MG63 (cell line): ENCODE measurements at places on chromosomes 2 and 18.
A peak's percentile ranks its signal among the peaks of the same experiment; 100 is the strongest.

GRCh38 chr18:10475654-10476291 lies 21.3 kb downstream of the APCDD1 start:
- no peak for DNase-seq

GRCh38 chr2:85326406-85327159 lies 1.2 kb downstream of the TGOLN2 start:
- DNase-seq = no peak

DNA sequence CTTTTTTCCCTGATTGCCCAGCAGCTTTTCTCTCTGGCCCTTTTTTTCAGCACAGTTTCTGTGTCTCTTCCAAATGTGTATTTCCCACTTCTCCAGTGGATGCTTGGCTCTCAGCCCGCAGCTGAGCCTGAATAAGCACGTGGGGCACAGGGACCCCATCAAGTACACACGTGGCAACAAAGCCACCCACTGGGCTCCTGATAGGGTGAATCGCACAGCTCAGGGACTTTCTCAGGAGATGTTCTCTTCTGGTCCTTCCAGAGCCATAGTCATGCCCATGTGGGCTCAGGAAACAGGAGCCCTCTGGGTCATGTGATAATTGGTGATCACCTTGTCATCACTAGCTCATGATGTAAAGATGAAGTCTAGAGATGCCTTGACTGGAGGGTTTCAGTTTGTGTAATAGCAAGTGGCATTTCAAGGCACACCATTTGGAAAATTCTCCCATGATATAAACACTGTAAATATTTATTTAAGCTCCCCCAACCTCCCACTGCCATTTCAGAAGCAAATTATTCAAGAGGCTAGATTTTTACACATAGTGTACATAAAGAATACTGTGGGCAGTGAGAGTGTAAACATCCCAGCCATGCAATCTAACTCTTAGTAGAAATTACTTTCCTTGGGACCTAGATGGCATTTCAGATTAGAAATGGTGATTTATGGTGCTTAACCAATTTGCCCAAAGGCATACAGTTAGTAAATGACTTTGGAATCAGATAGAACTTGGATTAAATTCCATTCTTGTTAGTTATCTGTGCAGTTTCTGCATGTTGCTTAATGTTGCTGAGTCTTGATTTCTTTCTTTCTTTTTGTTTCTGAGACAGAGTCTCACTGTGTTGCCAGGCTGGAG lies 597.5 kb downstream of the SLC4A3 start:
- no peak for DNase-seq

DNA sequence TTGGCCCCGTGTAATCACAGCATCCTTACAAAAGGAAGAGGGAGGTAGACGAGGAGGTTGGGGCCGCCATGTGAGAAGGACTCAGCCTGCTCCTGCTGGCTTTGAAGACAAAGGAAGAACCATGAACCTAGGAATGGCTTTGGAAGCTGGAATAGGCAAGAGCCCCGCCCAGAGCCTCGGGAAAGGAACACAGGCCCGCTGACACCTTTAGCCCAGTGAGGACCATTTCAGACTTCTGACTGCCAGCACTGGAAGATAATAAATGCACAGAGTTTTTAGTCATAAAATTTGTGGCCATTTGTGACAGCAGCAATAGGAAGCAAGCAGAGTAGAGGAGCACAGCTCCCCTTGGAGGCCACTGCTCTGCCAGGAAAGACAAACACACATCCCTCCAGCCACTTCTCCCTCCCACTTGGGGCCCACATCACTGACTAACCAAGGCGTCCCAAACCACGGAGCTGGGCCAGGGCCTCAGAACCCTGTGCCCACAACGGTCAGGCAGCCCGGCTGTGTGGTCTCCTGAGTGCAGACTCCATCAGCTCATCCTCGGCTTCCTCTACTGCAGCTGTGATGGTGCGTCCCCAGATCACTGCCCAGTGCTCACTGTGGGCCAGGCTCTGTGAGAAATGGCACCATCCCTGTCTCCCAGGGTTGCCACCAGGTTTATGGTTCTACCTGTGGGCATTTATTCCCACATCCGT lies 39.7 kb downstream of the TFCP2L1 start:
- DNase-seq = no peak

- DNase-seq = no peak
These were observed 544.7 kb downstream of the PARD3B start for GRCh38 chr2:205089958-205090357.

- DNase-seq = peak; percentile 61
These were observed 125.3 kb downstream of the TMEM131 start for GRCh38 chr2:97870396-97870843.

DNA sequence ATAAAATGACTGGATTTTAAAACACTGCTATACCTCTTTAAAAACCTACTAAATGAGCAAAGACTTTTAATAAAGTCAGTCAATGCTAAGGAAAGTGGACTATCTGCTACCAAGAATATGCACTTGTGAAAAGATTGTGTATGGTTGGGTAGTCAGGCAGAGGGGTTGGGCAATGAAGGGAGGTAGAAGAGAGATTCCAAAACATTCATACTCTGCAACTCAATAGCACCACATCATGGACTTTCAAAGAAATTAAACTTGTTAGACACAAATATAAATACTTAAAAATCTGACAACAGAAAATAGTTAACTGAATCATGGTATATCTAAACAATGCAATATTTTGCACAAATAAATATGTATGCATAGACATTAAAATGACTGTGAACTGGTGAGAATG lies 139.9 kb upstream of the MAPRE2 start:
- no peak for DNase-seq

DNA sequence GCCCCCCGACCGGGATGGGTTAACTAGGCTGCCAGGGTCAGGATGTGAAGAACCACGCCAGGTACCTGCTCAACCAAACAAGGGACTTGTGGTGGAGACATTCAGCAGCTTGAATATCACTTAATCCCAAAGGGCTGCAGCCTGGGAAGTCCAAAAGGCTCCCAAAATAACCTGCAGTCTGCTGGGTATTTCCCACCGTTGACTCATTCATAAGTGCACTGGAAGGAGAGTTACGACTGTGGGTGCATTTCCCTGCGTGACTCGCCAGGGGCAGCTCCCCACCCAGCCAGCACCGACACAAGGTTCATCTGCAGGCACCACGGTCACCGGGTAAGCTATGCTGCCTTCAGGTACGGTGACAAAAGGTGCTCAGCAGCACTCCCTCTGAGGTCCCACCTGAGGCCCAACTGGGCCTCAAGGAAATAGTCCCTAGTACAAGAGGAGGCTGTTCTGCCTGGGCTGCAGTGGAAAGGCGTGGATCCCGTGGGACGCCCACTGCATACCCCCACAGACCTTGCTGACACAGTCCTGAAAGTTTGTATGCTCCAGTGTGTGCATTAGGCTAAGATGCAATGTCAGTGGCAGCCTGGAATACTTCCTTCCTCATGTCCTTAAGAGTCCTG lies 86.5 kb downstream of the UXS1 start:
- DNase-seq = no peak

GRCh38 chr2:95274291-95275150 lies at the start of gene PROM2:
PROM2 (plus strand) TSS chr2:95274449; CDS start chr2:95274586, 137 bp downstream.
- no peak for DNase-seq

DNA sequence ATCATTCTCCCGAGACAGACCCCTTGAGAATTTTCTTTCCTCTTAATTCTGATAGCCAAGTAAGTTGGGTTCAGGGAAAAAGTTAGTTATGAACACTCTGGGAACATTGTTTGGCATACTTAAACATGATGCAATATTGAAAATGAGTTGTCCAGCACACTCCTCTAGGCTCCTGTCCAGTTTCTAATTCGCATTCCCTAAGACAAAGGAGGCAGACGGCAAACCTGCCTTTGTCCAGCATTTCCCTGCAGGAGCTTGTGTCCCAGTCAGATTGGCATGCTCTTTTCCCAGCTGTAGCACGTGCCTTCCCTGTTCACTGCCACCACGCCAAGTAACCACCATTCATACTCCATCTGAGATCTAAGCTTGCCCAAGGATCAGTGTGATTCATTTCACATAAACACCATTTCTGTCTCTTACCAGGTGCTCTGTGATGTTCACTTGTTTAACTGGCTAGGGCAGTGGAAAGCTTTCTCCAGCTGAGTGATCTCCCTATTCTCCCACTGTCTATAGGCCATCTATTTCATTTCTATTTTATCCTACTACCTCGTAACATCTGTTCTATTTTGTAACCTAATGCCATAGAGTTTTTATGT lies 150.0 kb upstream of the EPB41L3 start:
- DNase-seq = no peak

DNA sequence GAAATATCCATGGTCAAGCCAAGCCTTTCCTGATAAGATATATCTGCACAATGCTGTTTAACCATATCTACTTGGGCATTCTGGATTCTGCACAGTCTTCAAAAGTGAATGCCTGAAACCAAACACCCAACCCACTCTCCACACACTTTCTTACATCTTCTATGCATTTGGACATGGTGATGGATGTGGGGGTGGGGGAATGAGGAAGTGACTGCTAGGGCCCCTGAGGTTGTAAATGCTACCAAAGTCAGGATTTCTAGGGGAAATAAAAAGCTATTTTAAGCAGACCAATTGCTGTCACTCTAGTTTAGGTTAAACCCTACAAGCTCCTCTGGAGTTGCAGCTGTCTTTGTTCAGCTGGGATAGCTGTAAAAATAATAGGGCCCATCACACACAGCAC lies 26.7 kb upstream of the TGFA start:
- no peak for DNase-seq

GRCh38 chr2:127256381-127256780 lies 36.3 kb upstream of the CYP27C1 start:
- no peak for DNase-seq

GRCh38 chr18:71136487-71136886 lies 847.6 kb downstream of the SOCS6 start:
- no peak for DNase-seq

GRCh38 chr18:76913583-76913982 lies 91.2 kb downstream of the ZNF236 start:
- no peak for DNase-seq

DNA sequence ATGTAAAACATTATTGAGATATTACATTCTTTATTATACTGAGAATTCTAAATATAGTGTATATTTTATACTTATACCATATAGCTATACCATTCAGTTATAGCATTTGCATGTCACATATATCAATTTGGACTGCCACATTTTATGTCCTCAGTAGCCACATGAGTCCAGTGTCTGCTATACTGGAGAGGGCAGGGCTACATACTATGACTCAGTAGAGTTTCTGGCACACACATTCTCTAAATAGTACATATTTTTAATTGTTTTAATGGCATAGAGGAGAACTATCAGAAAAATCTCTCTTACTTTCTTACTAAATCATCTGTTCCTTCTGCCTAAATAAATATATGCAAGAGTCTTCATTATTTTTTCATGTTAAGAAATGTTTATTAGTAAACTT lies 55.4 kb upstream of the COL5A2 start:
- DNase-seq = no peak

GRCh38 chr2:21052044-21052443 lies 8.2 kb upstream of the APOB start:
- no peak for DNase-seq

DNA sequence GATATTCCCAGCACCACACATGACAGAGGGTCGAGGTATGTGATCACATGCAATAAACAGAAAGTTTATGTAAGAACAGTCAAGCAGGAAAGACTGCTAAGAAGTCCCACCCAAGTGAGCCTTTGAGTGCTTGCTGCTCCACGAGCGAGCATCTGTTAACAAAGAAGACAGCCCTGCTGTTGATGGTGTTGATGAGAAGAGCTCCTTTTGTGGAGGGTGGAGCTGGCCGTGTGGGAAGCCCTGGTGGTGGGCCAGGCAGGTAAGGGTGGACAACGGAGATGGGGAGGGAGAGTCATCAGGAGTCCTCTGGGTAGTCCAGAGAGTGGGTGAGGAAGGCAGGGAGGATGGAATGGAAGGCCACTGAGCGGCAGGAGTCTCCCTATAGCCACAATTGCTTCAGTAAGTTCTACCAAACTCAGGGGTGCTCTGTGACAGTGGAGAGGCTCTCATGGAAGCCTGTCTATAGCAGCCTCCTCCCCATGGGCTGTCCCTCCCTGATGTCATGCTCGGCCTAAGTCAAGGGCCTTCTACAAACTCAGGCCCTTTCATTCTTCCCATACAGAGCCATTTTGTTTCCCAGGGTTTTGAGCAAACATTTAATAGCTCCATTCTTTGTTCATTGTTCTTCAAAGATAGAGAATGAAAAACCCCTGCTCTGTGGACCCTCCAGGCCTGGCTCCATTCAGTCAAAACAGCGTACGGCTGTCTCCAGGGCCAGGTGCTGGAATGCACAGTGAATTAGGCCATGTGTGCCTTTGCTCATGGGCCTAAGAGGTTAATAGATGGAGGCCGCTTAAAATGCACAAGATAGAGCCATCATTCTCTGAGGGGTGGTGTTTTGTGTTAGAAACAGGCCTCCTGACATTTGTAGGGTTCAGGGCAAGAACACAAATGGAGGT lies 494.2 kb upstream of the RAB6C start:
- no peak for DNase-seq

DNA sequence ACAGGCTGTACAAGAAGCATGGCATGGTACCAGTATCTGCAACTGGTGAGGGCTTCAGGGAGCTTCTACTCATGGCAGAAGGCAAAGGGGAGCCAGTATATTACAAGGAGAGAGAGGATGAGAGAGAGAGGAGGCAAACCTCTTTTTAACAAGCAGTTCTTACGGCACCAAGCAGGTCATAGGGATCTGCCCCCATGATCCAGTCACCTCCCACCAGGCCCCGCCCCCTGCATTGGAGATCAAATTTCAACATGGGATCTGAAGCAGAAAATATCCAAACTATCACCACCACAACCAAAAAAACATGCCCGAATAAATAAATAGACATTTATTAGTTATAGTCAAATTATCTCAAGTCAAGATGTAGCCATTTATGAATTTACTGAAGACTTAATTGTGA lies 14.5 kb upstream of the SLC35F5 start:
- DNase-seq = no peak

DNA sequence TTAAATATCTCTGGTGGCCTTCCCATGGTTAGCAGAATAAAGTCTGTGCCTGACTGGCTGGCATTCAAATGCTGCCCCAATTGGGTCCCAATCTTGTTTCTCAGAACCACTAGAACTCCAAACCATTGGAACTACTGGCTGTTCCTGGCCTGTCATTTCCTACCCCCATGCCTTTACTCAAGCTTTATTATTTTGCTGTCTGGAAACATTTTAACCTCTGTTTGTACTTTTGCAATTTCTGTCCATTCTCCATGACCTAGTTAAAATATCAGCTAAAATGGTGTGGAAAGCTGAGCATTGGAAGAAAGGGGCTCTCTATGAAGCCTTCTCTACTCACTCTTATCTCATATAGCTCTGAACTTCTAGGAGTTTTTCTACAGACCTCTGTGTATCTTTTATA lies 38.7 kb downstream of the RAPGEF4 start:
- DNase-seq = no peak

DNA sequence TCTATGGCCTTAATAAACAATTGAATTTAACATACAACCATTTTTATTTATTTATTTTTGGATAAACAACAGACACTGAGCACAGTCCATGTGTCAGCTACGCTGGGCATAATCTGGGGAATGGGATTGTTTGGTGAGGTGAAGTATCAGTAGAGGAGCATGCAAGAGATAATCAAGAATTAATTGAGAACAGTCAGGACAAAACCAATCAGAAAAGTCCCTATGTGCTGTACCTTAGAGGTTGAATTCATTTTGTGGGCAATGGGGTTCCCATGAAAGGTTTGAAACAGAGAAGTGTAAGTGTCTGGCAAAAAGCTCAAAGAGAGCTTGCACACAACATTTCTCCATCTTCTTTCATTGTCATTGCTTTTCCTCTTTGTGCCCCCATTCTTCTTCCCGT lies 198.2 kb downstream of the RNF144A start:
- no peak for DNase-seq
